ENCODE measurements at places on chromosomes 2 and 18.

- no peak for DNase-seq
Observed at GRCh38 chr2:65655000-65655399, 222.6 kb upstream of the SPRED2 start.

DNA sequence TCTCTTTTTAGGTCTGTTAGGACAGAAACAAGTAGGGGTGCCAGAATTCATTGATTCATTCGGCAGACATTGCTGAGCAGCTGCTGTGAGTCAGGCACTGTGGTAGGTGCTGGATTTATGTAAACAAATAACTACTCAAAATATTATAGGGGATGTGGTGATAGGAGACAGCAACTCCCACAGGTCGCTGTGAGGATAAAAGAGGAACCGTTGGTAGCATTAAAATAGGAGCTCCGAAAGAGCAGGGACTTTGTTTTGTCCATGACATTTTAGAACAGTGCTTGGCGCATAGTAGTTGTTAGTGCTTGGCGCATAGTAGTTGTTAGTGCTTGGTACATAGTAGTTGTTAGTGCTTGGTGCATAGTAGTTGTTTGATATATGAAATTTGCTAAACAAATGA lies 29.2 kb downstream of the ATP6V1C2 start:
- no peak for DNase-seq

- DNase-seq: no peak
Observed at GRCh38 chr2:220674033-220674432, 898.1 kb downstream of the EPHA4 start.

DNA sequence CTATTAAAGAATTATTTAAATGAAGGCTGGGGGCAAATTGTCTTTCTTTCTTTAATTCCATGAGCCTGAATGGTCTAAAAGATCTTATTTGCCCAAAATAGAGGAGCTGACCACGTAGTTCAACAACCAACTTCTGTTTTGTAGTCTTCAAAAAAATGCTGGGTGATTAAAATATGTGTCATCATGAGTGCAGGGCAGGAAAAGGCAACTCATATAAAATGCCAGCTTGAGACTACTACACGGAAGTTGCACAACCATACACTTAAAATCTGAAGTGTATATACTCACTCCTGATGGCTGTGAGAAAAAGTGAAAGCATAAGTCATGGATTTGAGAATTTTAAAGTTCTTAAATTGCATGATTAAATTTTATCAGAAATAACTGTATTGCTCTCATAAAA lies 210.9 kb downstream of the DYM start:
- DNase-seq: no peak

GRCh38 chr18:48989304-48990303 lies 38.8 kb upstream of the SMAD7 start:
- no peak for DNase-seq

DNA sequence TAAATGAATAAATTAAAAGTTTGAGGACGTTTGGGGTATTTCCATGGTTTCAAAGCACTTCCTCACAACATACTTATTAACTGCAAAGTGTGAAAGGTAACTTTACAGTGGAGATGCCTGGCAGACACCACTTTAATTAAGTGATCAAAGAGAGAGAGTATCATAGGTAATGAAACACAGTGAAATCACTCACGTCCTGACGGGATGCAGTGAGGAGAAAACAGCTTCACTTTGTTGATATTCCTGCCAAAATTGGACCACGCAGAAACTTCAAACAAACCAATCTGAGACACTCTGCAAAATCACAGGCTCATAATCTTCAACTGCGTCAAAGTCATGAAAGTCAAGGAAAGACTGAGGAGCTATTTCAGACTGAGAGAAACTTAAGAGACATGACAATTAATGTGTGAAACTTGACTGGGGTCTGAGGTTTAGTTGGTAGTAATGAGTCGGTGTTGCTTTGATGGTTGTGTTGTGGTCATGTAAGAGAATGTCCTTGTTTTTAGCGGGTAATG lies 66.0 kb upstream of the ITGB6 start:
- DNase-seq: no peak

DNA sequence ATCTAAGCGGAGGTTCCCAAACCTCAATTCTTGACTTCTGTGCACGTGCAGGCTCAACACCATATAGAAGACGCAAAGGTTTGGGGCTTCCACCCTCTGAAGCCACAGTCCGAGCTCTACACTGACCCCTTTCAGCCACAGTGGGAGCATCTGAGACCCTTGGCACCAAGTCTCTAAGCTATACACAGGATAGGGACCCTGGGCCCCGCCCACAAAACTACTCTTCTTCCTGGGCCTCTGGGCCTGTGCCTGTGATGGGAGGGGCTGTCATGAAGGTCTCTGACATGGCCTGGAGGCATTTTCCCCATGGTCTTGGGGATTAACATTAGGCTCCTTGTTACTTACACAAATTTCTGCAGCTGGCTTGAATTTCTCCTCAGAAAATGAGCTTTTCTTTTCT lies 1374.1 kb upstream of the NXPH2 start:
- no peak for DNase-seq

- no peak for DNase-seq
Observed at GRCh38 chr2:217481577-217481976, 521.2 kb downstream of the TNS1 start.

DNA sequence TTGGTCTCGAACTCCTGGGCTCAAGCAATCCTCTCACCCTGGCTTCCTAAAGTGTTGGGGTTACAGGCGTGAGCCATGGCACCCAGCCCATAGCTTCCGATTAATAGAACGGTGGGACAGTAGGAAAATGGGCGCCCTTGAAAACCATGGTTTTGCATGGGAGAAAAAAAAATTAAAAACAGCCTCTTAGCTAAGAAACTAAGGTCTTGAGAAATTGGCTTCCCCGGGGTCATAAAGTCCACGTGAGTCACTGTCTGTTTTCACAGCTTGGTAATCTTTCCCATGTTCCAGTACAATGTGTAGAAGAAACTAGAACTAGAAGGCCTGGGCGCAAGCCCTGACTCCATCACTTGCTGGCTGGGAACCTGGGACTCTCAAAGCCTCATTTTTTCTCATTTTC lies 20.7 kb downstream of the B3GNT2 start:
- DNase-seq: no peak

DNA sequence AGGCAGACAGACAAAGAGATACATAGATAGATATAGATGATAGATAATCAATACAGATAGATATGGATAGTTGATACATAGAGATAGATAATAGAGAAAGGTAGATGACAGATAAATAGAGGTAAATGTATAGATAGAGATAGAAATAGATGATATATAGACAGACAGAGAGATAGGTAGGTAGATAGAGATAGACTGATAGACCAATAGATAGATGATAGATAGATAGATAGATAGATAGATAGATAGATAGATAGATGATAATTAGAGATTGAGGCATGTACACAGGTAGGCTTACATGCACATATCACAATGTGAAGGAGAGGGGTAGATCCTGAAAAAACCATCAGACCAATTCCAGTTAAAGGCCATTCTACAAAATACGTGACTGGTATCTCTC lies 724.7 kb downstream of the GALR1 start:
- no peak for DNase-seq

DNA sequence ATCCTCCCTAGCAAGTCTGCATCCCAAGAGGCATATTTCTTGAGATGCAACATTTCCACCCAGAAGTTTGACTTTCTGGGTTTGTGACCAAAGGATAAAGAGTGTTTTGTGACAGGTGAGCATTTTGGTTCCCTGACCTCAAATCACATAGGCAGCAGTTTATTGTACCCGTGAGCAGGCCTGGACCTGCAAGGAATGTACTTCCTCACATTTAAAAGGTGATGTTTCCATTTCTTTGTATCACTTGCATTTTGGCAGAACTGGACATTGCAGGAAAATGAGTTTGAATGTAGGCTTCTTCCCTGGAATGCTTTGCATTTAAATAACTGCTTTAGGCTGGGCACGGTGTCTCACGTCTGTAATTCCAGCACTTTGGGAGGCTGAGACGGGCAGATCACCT lies 160.7 kb downstream of the ALPK2 start:
- no peak for DNase-seq

DNA sequence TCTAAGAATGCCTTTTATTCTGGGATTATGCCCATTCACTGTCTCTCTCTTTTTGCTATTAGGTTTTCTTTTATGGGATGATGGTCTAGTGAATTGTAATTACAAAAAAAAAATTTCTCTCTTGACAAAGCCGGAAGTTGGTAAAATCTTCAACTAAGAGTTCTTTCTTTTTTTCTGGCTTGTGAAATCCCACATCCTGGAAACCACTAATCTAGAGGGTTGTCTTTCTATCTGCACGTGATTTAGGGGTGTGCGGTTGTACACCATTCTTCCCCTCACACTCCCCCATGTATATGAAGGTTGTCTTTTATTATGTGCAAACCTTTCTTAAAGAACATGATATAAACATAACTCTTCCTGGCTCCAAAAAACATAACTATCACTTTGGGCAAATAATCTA lies 52.0 kb downstream of the GATA6 start:
- DNase-seq: no peak

DNA sequence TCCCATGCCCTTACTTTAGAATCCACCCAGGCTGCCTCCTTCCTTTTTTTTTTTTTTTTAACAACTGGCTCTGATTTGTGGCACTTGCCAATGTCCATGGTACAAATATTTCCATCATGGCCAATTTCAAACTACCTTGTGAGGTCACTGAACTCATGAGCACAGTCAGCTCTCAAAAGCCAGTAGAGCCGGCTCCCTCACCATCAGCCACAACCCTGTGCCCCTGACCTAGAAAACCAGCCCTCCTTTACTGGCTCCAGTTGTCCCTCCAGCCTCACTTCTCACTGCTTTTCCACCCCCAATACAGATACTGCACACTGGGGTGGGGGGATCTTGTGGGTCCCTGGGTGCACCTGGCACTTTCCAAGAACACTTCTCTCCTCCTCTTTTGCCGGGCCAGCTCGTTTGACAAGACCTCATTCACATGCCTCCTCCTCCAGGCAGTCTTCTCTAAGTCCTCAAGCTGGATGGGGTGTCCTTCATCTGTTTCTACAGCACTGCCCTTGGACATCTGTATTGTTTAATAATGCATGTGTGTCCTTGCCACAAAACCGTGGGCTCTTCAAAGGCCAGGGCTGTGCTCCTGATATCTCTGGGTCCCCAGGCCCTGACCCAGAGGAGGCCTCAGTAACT lies 35.5 kb downstream of the SDC1 start:
- no peak for DNase-seq

DNA sequence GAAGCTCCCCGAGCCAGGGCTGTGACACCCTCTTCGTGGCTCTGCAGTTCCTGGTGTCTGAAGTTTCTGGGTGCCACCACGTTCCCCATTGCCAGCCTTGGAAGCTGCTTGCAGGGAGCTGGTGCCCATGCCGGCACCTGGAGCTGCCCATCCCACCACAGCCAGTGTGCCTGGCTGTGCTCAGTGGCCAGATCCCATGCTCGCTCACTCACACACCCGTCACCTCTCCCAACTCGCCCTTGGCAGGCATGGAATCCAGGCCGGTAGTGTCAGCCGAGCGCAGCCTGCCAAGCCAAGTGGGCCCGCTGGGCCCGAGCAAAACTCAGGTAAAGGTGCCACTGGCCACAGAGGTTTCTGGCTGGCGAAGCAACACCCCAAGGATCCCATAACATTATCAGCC lies 370.2 kb downstream of the PTPRM start:
- no peak for DNase-seq

DNA sequence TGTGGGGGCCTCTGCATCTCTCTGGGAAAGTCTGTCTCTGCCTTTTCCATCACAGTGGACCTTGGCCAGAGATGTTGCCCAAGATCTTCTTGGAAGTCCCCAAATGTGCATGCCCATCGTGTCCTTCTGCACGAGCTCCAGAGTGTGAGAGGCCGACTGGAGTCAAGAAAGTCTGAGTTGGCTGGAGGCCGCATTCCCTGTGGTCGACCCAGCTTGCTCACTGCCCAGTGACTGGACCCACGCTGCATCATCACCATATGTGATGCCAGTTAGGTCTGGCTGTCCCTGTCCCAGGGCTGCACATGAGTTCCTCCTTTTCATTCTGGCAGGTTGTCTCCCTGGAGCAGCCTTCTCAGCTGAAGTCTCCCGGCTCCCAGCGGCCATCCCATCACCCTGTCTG lies 93.8 kb downstream of the ARL4C start:
- DNase-seq: no peak

DNA sequence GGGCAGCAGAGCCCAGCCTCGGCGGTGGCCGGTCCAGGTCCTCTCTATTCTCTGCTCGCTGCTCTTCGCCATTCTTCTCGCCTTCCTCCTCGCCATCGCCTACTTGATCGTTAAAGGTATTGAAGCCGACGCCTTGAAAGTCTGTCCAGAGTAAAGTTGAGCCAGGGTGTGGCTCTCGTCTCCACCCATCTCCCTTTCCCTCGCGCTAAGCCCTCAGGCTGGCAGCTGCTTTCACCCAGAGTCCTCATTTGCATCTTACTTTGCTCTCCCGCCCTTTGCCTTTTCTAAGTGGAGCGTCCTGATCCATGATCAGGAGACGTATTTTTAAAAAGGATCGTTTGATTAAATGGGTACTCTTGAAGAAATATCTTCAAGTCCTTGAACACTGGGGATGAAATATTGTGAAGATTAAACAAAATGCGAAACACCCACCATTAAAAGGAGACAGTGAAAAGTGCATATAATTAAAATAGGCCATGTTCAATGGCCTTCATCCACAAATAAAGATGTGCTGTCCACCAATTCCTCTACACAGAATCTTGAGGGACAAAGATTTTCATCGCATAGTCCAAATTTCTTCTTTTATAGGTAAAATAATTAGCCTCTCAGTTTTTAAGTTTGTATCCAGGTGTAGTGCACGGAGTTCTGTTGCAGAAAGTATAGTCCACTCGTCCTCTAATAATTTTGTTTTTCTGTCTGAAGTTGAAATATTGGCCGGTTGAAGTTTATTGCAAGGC lies 657 bp downstream of the ARL6IP6 start:
- peak; percentile 29 for DNase-seq
